ENCODE measurements at places on chromosomes 7 and 10. TPM values are rescaled to one million over a fixed set of nuclear protein-coding genes. Genes with fewer than 3 reads are reported as not detected.

The C1QL3 gene
- total RNA-seq: not detected

The RGR gene
- not detected for total RNA-seq

The TNRC18 gene
- 84.0 TPM for total RNA-seq

The CUTC gene
- total RNA-seq: 11.2 TPM

The PLAC9 gene
- total RNA-seq: 3.9 TPM

DNA sequence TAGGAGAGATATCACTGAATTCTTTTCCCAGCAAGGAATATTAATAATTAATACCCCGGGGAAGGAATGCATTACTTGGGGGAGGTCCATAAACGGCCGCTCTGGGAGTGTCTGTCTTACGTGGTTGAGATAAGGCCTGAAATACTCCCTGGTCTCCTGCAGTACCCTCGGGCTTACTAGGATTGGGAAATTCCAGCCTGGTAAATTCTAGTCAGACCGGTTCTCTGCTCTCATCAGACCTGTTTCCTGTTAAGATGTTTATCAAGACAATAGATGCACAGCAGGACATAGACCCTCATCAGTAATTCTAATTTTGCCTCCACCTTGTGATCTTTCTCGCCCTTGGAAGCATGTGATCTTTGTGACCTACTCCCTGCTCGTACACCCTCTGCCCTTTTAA is 162.8 kb upstream of the KCND2 start:
- no peaks in the 10 kb centered on the region for H3K36me3 ChIP-seq
- DNase-seq: no peak
- no peak overlapping the region for H3K27ac ChIP-seq
- no peaks in the 10 kb centered on the region for H3K4me1 ChIP-seq

DNA sequence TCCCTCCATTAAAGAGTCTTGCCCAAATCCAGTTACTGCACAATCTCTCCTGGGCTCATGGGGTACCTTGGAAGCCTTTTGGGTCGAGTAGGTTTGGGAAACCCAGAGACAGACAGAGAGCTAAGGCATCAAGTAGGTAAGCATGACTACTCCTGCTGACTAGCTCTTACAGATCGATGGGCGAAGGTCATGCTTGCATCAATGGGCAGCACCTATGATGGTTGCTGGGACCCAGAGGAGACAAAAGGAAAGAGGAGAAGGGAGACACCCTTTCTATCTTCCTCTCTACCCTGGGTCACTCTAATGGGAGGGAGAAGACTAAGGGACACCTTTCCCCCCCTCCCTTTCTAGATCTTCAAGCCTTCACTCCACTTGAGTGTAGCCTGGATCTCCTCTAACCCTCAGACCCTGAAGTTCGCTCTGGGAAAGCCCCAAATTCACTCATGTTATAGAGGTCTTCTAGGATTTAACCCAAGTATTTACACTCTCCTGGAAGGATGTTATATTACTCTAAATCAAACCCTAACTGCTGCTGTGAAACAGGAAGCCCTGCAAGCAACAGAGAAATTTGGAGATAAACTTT is 31.6 kb upstream of the ZNF746 start:
- no peak for DNase-seq
- no peaks in the 10 kb centered on the region for H3K36me3 ChIP-seq

- H3K4me3 ChIP-seq: no peak overlapping the region
- peak; percentile 83 for DNase-seq
- H3K27me3 ChIP-seq: no peaks in the 10 kb centered on the region
Measured at GRCh38 chr7:1176891-1177373, 16.9 kb upstream of the ZFAND2A start.

GRCh38 chr10:113751181-113751732 is at the start of gene PLEKHS1:
Gene PLEKHS1 (plus strand): TSS chr10:113751682. CDS start chr10:113755278, 3,596 bp downstream.
- H3K4me1 ChIP-seq: peaks cover 20% of the 10 kb centered on the region
- peak within 1 kb of the TSS; percentile 78 for H3K27ac ChIP-seq
- H3K36me3 ChIP-seq: no peaks in the 10 kb centered on the region
- no peak within 1 kb of the TSS for H3K4me3 ChIP-seq

DNA sequence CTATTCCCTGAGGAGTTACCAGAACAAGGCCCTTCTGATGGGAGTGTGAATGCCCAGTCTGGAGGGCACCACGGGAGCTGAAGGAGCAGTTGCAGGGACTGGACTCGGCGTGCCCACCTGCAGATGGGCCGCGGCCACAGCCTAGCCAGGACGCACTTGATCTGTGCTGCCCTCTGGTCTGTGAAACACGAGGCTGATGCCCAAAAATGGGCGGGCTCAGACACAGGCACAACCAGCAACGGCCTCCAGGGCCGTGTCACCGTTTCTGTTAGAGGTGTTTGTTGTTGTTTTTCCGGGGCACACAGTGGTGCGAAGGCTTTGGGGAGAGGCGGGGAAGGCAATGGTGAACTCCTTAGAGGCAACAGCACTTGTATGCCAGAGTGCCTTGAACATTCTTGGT is 235.8 kb downstream of the DNAJB6 start:
- no peaks in the 10 kb centered on the region for H3K4me1 ChIP-seq
- H3K27ac ChIP-seq: no peak overlapping the region
- no peak overlapping the region for H3K4me3 ChIP-seq
- no peak for DNase-seq
- H3K36me3 ChIP-seq: no peaks in the 10 kb centered on the region
- H3K27me3 ChIP-seq: no peaks in the 10 kb centered on the region

DNA sequence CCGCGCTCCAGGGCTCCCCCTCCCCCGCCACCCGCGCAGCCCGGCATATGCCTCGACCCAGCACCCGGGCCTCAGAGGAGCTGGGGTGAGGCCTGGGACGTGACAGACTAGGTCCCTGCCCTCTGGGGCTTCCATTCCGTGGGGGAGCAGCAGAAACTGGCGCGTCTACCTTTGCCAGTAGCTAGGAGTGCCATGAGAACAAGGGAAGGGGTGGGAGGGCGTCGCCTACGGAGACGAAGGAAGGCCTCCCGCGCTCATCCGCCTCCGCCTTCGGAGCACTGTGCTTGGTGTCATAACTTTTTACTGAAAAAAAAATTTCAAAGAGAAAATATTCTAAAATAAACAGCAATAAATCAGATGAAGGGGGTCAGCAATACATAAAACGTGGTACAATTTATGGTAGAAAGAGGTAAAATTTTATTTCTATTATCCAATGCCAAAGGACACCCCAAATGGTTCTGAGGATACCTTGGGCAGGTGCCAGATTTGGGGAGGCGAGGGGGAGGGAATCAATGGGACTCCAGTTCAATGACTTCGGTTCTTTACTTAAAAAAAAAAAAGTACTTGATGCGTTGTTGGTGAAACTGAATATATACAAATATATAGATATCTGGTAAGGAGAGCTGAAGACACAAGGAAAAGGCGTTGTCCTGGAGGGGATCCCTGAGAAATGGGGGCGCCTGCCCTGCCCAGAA is 35.1 kb upstream of the GRID1 start:
- H3K27ac ChIP-seq: peak overlapping the region; percentile 81
- H3K36me3 ChIP-seq: no peaks in the 10 kb centered on the region
- H3K4me1 ChIP-seq: no peaks in the 10 kb centered on the region
- DNase-seq: no peak
- H3K4me3 ChIP-seq: peak overlapping the region; percentile 59
- H3K27me3 ChIP-seq: no peaks in the 10 kb centered on the region

GRCh38 chr10:71581376-71581775 is 138.2 kb downstream of the C10orf105 start:
- no peak for DNase-seq
- H3K27me3 ChIP-seq: no peaks in the 10 kb centered on the region
- no peak overlapping the region for H3K4me3 ChIP-seq
- no peaks in the 10 kb centered on the region for H3K36me3 ChIP-seq
- H3K4me1 ChIP-seq: no peaks in the 10 kb centered on the region
- no peak overlapping the region for H3K27ac ChIP-seq

GRCh38 chr10:100911472-100911871 is 1.3 kb upstream of the SLF2 start:
- no peaks in the 10 kb centered on the region for H3K4me1 ChIP-seq
- H3K27me3 ChIP-seq: no peaks in the 10 kb centered on the region
- no peak overlapping the region for H3K4me3 ChIP-seq
- no peak overlapping the region for H3K27ac ChIP-seq

DNA sequence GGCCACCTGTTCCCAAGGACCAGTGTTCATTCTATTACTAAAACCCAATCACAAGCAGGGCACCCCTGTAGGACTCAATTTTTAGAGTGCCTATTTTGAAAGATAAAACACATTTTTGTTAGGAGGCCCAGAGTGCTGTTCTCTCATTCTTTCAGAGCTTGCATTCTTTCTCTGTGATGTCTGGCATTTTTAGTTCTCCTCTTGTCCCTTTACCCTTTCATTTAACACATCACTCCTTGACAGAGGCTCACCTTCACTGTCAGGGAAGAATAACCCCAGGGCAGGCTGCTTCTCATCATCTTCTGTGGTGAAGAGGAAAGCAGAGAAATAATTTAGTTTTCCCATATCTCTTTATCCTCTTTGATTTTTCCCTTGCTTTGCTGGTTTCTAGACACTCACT is 73.9 kb downstream of the CHRM2 start:
- H3K4me1 ChIP-seq: no peaks in the 10 kb centered on the region
- no peaks in the 10 kb centered on the region for H3K36me3 ChIP-seq
- H3K4me3 ChIP-seq: no peak overlapping the region
- no peaks in the 10 kb centered on the region for H3K27me3 ChIP-seq

DNA sequence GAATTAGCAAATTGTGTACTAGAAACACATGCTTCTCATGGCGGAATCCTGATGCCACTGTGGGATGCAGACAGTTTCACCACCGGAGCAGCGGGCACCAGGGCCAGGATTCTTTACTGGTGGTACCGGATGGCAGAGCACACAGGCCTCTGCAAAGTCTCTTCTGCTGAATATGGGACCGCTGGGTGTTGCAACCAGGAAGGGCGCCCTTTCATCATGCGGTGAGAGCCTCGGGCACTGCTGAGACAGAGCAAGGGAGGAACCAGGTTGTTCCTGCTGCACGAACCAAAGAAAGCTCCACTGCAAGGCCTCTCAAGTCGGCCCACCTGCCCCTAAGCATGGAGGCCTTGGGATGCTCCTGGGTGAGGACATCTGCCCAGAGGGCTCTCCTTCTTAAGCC is 57.0 kb upstream of the NMT2 start:
- no peak overlapping the region for H3K27ac ChIP-seq
- no peaks in the 10 kb centered on the region for H3K27me3 ChIP-seq
- no peaks in the 10 kb centered on the region for H3K36me3 ChIP-seq
- no peaks in the 10 kb centered on the region for H3K4me1 ChIP-seq
- DNase-seq: no peak
- no peak overlapping the region for H3K4me3 ChIP-seq

GRCh38 chr10:26696786-26697162 is 727 bp upstream of the PDSS1 start:
- no peaks in the 10 kb centered on the region for H3K27me3 ChIP-seq
- H3K4me3 ChIP-seq: peak overlapping the region; percentile 60
- H3K27ac ChIP-seq: peak overlapping the region; percentile 91
- DNase-seq: no peak
- H3K36me3 ChIP-seq: no peaks in the 10 kb centered on the region

DNA sequence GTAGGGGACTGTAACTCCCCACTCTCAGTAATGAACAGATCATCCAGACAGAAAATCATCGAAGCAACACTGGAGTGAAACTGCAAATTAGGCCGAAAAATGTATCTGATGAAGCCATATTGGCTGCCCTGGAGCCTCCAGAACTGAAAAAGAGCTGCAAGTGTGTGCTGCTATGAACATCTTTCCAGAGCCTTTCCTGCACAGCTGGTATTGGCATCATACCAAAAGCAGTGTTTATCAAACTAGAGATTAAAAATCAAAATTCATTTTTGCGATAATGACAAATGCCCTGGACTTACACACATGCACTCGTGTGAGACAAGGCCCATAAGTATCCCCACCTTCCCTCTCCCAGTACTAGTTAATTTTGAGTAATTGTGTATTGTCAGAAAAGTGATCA is 6.8 kb upstream of the CLDN12 start:
- H3K4me1 ChIP-seq: no peaks in the 10 kb centered on the region
- no peak overlapping the region for H3K27ac ChIP-seq
- H3K36me3 ChIP-seq: no peaks in the 10 kb centered on the region
- DNase-seq: no peak
- H3K27me3 ChIP-seq: no peaks in the 10 kb centered on the region
